ENCODE measurements at places on chromosomes 1 and 21.

GRCh38 chr1:246373828-246374569 is 133.1 kb downstream of the SMYD3 start:
- DNase-seq = no peak

DNA sequence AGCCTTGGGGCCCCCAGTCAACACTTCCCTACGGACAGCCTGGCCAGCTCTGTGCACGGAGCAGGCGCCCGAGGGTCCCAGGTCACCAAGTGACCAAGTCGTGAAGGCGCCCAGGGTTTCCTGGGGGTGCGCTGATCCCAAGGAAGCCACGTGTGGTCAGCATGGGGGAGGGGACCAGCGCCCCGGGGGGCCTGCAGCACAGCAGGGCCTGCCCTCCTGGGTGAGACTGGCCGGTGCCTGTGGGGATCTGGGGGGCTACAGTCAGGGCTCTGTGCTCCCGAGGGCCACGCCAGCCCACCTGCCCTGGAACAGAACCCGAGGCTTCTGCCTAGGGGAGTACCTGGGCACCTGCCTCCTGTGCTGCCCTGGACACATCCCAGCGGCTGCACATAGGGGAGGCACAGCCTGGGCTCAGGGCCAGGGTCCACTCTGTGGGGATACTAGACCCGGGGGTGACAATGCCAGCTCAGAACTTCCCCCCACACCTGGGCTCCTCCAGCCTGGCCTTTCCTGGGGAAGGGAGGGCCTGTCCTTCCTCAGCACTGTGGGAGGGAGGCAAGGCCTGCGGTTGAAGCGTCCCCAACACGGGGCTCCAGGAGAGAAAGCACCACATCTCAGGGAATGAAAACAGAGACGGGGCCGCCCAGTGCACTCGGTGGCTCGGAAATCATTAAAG is 6.2 kb upstream of the POFUT2 start:
- DNase-seq = no peak

- DNase-seq = no peak
Observed at GRCh38 chr1:6124746-6125365, 55.3 kb downstream of the CHD5 start.

DNA sequence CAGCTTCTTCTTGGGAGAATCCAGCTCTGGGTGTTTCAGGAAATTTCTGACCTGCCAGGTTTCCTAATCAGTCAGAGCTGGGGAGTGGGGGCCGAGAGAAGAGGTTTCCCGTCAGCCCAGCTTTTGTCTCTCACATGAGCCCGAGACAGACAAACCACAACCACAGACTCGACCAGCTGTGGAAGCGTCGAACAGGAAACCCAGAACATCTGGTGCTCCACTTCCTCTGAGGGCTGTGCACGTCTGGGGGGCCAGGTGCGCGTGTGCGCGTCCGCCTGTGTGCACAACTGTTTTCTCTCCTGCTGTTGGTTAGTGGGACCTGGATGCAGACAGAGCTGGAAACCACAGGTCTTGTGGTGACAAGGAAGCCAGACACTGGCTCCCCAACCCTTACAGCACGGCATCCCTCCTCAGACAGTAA is 113.0 kb upstream of the SLC25A33 start:
- no peak for DNase-seq

DNA sequence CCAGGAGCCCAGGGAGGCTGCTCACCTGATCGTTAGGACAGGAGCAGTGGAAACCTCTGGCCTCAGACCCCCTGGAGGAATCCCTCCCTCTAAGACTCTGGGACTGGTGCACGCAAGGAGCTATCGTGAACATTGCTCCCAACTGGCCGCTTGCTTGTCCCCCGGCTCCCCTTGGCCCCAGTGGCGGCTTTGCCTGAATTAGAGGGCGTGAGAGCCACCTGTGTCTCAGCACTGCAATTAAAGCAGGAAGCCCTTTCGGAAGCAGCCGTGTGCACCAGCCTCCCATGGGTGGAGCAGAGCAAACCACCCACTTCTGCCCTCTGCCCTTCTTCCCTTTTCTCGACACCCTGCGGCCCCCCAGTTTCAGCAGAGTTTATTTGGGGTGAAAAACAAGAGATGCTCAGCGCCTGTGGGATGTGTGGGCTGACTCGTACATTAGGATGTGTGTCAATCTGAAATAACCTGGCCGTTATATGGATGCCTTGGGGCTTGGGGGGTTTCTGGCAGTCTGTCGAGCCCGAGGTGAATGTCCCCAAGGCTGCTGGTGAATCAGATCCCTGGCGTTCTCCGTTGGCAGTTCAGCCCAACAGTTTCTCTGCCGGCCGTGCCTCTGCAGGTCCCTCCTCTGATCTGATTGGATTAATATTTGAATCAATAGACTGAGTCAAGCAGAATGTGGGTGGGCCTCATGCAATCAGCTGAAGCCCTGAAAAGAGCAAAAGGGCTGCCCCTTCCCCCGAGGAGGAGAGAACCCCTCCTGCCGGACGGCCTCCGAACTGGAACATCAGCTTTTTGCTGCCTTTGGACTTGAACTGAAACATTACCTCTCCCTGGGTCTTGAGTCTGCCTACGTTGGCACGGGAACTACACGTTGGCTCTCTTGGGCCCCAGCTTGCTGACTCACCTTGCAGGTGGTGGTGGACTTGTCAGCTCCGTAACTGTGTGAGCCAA is 7.3 kb upstream of the UMODL1 start:
- DNase-seq = no peak

GRCh38 chr1:228245111-228245510 is 37.3 kb downstream of the OBSCN start:
- no peak for DNase-seq

DNA sequence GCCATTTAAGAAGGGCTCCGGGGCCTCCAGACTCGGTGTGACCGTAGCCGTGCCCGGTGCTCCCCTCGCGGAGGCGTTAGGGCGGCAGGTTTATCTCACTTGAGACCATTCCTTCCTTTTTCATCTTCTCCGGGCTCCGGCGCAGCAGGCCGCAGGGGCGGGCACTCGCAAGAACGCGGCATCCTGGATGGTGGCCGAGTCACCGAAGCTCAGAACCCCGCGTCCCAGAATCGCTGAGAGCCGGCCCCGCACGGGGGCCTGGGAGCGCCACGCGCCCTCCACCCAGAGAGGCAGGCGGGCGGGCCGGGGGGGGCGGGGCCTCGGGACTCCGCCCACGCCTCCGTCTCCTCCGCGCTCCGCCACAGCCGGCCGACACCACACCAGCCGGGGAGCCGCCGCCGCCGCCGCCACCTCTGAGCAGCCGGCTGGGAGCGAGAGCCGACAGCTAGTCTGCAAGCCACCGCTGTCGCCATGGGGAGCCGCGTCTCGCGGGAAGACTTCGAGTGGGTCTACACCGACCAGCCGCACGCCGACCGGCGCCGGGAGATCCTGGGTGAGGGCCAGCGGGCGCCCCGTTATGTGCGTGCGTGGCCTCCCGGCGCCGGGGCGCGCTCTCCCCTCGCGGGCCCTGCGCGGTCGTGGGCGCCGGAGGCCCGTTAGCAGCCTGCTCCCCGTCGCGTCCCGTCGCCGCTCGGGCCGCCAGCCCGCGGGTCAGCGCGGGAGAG is at the start of gene DEGS1:
TSS of gene DEGS1 (plus strand) at position 375 of the 725 bp plus-strand sequence. CDS start at position 472, 97 bp downstream.
- peak; percentile 55 for DNase-seq

GRCh38 chr1:28243685-28244311 is 7.9 kb downstream of the ATP5IF1 start:
- DNase-seq = no peak

DNA sequence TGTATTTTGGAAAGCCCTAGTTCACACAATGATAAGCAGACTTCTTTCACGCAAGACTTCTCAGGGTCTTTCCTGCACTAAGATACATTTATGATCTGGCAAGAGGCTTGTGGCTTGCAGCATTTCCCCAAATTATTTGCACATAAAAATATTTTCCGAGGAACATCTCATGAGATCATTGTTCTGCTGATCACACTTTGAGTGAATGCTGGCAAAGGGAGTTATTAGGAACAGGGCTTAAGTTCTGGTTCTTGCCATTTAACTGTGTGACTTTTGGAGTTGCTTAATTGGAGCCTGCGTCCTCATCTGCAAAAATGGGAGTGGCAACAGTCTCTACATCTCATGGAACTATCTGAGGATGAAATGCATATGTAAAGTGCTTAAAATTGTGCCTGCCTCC is 50.2 kb downstream of the GADD45A start:
- no peak for DNase-seq

- DNase-seq = no peak
Observed at GRCh38 chr1:99738858-99739465, 27.5 kb downstream of the FRRS1 start.

DNA sequence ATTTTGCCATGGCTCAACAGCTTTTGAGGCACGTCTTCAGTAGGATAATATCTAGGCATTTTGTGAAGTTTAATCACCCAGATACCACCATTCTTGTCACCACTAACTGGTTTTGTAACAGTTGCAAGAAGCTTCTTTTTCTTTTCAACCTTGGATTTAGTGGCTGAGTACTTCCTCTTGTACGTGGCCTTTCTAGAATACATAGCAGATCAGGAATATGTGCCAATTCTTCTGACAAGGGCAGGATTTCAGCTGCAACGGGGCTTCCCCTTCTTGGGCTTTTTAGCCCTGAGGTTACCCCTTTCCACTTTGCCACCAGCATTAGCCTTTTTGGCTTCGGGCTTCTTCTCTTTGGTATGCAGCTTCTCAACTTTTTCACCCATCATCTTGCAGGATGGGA is 79.3 kb upstream of the WARS2 start:
- DNase-seq = no peak

DNA sequence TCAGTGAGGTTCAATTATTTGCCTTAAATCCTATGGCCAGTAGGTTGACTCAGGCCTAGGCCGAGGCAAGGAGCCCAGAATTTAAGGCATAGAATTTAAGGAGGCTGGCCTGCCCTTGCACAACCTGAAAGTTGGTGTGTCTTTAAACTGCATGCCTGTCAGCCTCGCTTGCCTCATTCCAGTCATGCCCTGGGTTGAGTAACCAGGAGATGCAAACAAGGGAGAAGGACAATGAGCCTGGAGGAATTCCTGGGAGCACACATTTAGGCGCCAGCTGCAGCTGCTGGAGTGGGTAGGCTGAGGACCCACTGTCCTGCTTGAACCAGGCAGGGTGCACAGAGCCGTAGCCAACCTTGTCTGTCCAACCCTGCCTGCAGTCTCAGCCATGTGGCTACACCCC is 11.7 kb downstream of the CD2 start:
- DNase-seq = no peak

- DNase-seq = no peak
Observed at GRCh38 chr1:237756304-237756967, 134.3 kb downstream of the ZP4 start.

- DNase-seq = no peak
Observed at GRCh38 chr1:177228693-177229065, 57.9 kb downstream of the BRINP2 start.

GRCh38 chr1:223667484-223668182 is 2.1 kb upstream of the CAPN8 start:
- peak; percentile 6 for DNase-seq

DNA sequence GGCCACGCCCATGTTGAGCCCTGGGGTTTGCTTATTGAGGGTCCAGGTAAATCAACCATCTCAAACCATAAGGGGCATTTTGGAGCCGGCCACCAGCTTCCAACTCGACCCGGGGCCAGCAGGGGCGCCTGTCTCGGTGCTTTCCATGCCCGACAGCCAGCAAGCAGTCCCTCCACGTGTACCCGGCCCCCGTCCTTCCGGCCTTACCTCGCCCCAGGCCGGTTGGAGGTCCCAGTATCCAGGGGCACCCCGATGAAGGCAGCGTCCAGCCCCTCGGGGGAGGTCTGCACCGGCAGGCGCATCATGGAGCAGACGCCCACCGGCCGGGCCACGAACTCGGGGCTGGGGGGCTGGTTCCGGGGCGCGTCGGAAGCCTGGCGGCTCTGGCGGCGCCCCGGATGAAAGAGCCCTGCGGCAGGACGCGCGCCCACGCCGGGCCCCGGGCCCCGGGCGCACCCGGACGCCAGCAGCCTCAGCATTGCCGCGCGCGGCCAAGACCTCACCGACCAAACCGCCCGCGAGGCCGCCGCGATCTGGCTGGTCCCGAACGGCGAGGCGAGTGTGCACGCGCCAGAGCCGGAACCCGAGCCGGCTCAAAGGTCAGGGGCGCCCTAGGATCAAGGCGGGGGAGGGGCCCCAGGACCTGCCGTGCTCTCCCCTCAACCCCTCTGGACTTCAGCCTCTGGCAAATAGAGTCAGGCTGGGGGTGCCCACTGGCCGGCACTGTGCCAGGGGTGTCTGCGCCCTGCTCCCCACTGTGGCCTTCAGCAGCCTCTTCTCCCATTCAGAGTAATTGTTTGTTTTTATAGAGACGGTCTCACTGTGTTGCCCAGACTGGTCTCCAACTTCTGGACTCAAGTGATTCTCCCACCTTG is at the start of gene AGMAT:
TSS of gene AGMAT (minus strand) at position 563 of the 875 bp plus-strand sequence. CDS start at position 479, 84 bp downstream.
- no peak for DNase-seq

Data from stromal cell of bone marrow (primary cell).